Inflammatory macrophage treated with lipopolysaccharide for 4 hours (primary cell): ENCODE measurements at places on chromosomes 4 and X.
A peak's percentile ranks its signal among the peaks of the same experiment; 100 is the strongest.

- no peak for DNase-seq
Observed at GRCh38 chr4:176844448-176844847, 51.7 kb upstream of the VEGFC start.

DNA sequence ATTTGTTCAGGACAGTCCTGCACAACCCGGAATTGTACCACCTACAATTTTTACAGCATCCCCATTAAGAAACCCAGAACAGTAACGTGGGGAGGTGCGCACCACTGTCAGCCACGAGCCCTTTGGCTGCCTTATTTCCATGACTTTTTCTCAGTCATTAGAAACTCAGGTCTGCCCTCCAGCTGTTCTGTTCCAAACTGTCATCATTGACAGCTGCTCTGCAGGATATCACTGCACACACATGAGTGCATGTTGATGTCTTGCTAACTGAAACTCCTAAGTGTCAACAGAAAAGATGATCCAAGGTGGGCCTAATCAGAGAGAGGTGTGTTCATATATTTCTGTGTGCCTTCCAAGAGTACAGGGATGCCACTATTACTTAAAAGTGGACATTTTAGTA, 123.4 kb downstream of the PARM1 start:
- DNase-seq = no peak

DNA sequence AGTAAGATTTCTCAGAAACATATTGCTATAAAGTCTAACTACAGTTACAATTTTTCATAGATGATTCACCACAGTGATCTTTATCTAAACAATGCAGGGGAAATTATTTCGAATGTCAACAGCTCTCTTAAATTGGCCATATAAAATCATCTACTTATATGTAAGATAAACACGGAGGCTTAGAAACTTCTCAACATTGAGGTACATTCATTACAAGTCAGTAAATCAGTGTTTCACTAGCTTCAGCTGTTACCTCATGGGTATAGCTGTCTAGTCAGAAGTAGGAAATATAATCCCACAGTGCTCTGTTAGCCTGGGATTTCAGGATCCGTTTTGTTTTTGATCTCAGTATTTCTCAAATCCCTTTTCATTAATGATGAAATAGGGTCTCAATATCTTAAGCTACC, 43.2 kb downstream of the PCDH7 start:
- no peak for DNase-seq

DNA sequence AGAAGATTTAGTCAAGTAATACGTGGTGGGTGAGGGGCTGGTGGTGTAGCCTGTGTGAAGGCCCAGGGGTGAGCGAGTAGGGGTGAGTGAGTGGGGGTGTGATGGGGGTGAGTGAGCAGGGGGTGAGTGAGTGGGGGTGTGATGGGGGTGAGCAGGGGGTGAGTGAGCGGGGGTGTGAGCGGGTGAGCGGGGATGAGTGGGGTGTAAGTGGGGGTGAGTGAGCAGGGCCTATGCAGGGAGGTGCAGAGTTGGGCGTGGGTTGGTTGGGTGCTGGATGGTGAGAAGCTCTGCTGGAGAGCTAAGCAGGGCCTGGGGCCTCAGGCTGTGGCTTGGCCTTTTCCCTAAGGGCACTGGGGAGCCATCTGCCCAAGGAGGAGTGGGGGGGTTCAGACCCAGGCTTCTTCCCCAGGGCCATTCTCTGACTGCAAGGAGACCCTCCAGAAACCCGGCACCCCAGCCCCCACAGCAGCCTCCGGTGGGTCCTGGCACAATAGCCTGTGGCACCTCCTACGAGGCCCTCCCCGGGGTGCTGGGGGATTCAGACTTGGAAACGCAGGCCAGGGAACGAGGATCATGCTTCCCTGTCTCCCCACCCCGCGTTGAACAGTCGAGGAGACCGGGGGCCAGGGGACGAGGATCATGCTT, 30.4 kb downstream of the SH3TC1 start:
- no peak for DNase-seq

DNA sequence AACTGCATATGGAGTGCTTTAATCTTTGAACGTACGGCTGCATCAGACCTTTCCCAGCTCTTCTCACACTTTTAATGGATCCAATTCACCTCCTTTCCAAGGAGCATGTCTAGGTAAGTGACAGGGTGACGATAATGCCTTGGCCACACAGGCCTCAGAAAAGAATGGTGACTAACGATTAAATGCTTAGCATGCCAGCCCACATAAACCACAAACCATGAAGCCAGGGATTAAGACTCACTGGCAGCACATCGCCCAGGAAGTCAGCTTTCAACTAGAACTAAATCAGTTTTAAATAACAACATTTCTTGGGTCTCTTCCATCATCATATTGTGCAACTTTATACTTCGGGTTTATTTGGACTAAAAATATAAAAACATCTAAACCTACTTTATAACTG, 28.7 kb downstream of the INPP4B start:
- peak; percentile 59 for DNase-seq

DNA sequence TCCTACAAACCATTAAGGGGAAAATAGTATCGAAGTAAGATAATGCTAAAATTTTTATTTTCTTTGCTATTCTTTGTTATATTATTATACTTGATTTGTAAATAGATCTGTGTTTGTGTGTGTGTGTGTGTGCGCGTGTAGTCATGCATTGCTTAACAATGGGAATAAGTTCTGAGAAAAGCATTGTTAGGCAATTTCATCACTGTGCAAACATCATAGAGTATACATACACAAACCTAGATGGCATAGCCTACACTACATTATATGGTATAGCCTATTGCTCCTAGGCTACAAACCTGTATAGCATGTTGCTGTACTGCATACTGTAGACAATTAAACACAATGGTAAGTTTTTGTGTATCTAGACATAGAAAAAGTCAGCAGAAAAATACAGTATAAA, 17.1 kb downstream of the MTTP start:
- no peak for DNase-seq
